A549 (cell line): ENCODE measurements at places on chromosomes 3 and 15.
A peak's percentile ranks its signal among the peaks of the same experiment; 100 is the strongest.

- DNase-seq: no peak
Measured at GRCh38 chr3:198107840-198108734, 148.1 kb downstream of the LMLN start.

DNA sequence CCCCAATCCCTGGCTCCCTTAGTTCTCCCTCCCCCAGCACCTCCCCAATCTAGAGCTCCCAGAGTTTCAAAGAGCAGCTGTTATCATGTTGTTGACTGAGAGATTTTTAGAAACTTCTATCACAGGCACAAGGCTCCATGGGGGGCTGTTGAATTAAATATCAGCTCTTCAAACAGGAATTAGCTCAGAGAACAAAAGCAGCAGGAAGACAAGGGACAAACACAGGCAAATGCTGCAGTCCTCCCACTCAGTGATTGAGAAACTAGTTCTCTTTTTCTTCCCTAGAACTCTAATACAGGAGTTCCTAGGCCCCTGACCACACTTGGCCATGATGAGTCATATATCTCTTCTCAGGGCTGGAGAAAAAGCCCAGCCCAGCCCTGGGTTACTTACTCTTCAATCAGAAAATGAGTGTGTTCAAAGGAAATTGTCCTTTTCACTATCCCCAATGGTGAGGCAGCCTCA, 262.1 kb downstream of the IGSF11 start:
- DNase-seq: no peak

- no peak for DNase-seq
Measured at GRCh38 chr15:77538793-77539497, 93.8 kb downstream of the LINGO1 start.

DNA sequence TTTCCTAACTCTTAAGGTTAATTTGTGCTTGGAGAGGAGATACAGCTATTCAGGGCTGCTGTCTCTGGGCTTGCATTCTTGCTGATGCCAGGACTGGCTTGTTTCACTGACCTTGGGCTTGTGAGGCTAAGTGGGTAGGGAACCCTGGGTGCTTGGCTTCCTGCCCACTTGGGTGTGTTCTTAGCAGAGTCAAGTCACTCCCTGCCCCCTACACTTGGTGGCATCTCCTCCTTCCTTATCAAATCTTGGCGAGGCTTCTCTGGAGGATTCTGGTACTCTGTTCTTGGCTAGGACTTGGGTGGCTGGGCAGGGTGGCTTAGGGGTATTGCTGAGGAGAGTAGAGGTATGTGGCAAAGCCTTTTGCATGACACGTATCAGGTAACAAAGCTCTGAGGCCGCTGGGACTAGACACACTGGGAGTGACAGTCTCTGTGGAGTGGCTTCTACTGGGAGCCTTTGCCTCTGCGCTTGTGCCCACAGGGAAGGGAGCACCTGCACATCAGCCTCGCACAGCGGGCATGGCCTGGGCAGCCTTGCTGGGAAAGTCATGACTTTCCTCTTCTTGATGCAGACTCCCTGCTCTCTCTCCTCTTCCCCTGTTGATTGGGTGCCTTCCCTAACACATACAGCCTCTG, 41.8 kb downstream of the CHCHD6 start:
- DNase-seq: no peak

DNA sequence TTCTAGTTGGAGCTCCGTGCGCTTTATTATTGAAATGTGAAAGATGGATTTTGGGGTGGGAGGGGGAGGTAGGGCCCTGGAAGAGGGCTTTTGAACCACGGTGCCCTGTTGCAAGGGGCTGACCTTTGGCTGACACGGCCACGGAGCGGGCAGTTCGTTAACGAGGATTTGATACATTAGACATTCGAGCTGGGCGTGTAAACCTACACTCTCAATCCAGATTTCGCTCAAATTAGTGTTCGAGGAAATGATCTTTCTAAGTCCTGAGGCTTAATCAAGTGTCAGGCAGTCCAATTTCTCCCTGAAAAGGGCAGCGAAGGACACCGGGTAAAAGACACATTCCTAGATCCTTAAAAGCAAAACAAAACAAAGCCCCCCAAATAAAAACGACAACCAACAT, 13.0 kb downstream of the ZIC1 start:
- no peak for DNase-seq

DNA sequence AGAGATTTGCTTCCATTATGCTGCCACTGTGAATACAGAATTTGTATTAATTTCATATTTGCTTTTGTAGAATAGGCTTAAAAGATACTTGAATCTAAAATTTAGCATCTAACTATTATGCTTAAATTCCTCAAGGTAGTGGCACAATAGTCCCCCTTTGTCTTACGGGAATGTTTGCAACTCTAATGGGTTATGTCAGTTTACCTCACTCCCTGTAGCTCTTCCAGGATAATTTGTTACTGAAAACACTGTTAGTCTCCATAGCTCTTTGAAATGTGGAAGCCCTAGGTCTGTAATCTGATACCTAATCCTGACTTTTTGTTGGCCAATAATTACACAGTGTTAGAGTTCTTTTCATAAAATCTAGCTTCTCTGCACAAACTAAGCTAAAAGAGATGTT, 433.4 kb downstream of the PYDC2 start:
- no peak for DNase-seq

DNA sequence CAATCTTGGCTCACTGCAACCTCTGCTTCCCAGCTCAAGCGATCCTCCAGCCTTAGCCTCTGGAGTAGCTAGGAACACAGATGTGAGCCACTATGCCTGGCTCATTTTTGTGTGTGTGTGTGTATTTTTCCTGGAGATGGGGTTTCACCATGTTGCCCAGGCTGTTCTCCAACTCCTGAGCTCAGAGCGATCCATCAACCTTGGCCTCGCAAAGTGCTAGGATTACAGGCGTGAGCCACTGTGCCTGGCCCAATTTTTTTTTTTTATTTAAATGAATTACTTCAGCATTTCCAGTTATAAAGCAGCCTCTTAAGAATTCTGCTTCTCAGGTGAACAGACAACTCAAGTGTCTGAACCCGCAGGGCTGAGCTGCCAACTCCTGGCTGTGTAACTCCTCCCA, 20.1 kb upstream of the ST3GAL6 start:
- DNase-seq: no peak

- no peak for DNase-seq
Measured at GRCh38 chr3:151074256-151074655, 11.2 kb upstream of the MED12L start.

- DNase-seq: peak; percentile 23
Measured at GRCh38 chr3:160707187-160707794, 30.3 kb downstream of the ARL14 start.

DNA sequence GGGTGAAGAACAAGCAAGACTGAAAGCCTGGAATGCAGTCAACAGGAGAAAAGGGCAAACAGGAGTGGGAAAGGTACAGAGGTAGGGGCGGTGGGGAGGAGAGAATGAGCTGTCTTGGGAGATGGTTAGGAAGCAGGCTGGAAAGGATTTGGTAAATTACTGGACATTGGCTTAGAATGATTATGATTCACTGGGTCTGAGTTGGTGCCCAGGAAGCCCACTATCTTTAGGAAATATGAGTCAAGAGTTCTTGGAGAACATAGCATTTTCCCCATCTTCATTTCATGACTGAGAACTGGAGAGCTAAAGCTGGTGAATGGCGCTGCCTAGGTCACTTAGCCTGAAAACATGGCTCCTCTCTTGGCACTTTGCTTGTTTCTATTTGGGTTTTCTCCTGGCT, 74.7 kb upstream of the C3orf80 start:
- no peak for DNase-seq

GRCh38 chr15:86852741-86853140, 773.1 kb downstream of the AGBL1 start:
- no peak for DNase-seq

GRCh38 chr3:49656541-49657112, 17.5 kb upstream of the APEH start:
- DNase-seq: no peak

DNA sequence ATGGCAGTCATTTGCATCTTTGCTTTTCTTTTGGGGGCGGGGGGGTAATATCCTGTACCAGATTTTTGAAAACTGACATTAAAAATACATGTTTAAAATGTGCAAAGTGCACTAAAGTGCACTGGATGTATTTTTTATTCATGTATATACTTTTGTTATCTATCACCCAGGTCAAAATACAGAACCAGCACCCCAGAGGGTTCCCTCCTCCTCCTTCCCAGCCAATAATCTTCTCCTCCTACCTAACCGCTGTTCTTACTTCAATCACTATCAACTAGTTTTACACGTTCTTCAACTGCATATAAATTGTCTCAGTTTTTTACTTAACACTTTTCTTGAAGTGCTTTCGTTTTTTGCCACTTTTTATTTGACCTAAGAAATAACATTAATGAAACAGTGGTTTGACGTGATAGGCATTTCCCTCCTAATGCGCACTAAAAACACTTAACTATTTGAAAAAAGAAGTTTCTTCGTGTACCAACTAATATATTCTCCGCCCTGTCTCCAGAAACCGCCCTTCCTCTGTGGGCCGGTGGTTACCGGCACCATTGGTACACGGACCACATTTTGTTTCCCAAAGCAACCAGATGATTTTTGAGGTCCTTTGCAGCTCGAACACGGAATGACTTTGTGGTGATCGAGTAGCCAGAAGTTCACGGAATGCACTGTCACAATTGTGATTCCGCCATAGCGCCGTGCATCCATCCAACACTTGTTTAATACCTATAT, 836 bp upstream of the AKAP13 start:
- DNase-seq: no peak

- no peak for DNase-seq
Measured at GRCh38 chr3:183775781-183776180, 49.6 kb downstream of the MAP6D1 start.

GRCh38 chr3:87800516-87800915, 258.3 kb downstream of the CGGBP1 start:
- no peak for DNase-seq
